ENCODE measurements at places on chromosomes 1 and 21. TPM values are rescaled to one million over a fixed set of nuclear protein-coding genes. Genes with fewer than 3 reads are reported as not detected.

Gene PLA2G2D
- not detected for total RNA-seq

Gene AMPD1
- total RNA-seq: not detected

Gene MANEAL
- 0.28 TPM for total RNA-seq

Gene GPR52
- total RNA-seq: 0.90 TPM

Gene SPRR2F
- not detected for total RNA-seq

Gene PROX1
- 0.28 TPM for total RNA-seq

Gene USH2A
- under 0.01 TPM for total RNA-seq

Gene BTBD8
- total RNA-seq: 3.6 TPM

Gene PUM1
- 71.9 TPM for total RNA-seq

Gene PRR9
- total RNA-seq: not detected

DNA sequence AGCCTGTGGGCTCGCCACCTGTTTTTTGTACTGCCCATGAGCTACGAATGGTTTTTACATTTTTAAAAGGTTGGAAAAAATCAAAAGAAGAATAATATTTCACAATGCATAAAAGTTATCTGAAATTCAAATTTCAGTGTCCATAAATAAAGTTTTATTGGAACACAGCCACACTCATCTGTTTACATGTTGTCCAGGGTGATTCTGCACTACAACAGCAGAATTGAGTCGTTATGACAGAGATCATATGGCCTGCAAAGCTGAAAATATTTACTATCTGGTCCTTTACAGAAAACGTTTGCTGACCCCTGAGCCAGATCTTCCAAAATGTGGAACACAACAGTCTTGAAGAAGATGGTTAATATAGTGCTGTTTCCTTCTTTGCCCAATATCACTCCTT is 89.4 kb downstream of the TM2D1 start:
- DNase-seq: no peak

- no peak for DNase-seq
These were observed 124.2 kb downstream of the LIPI start for GRCh38 chr21:14086553-14086952.

- no peak for DNase-seq
These were observed 184.9 kb upstream of the ATP1B1 start for GRCh38 chr1:168921629-168922028.

- DNase-seq: no peak
These were observed 2.9 kb upstream of the KIF17 start for GRCh38 chr1:20720631-20721091.

DNA sequence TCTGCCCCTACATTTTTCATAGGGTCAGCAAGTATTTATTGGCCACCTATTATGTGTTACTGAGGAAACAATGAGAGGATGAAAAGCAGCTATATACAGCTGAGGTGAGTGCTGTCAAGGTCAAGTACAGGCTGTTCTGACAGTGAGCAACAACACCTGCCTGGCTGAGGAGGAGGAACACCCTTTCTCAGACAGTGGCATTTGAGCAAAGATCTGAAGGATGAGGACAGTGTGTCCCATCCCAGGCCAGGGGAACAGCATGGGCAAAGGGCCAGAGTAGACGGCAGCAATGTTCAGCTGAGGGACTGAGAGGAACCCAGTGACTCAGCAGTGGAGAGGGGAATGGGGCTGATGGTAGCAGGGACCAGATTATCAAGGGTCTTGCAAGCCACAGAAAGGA is 101.0 kb downstream of the ELAVL4 start:
- no peak for DNase-seq

- DNase-seq: no peak
These were observed 70.5 kb upstream of the PGD start for GRCh38 chr1:10328180-10328963.

DNA sequence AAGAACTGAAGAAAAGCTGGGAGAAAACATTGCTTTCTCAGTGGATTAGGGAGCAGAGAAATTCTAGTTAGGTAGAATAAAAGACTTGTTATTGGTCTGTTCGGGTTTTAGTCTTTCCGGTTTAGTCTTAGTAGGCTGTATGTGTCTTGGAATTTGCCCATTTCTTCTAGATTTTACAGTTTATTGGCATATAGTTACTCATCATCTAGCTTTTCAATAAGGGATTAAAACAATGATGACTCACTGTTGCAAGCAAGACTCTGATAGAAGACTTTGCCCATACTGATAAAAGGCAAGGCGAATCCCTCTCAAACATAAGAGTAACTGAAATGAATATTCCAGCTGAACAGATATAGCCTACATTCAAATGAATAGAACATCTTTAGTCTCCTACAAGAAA is 62.3 kb downstream of the GPR137B start:
- peak; percentile 30 for DNase-seq

- no peak for DNase-seq
These were observed 18.1 kb upstream of the LSM10 start for GRCh38 chr1:36415661-36416326.

GRCh38 chr1:46405724-46406123 is 11.6 kb downstream of the FAAH start:
- DNase-seq: no peak

DNA sequence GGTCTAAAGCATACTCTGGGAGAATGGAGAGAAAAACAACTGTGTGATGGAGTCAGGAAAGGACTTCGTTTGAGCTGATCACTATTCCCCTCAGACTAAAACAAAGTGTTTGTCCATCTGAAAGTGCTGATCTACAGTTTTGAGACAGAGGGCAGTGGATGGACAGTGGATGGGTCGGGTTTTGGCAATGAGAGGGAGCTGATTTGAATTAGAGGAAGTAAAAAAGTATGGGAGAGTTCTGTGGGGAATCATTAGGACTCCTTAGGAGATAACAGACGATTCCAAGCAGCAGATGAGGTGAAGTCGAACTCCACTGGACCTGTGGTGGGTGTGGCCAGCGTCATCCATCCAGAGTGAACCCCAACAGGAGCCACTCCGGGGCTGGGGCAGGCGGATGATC is 62.3 kb downstream of the PTGS2 start:
- DNase-seq: no peak

DNA sequence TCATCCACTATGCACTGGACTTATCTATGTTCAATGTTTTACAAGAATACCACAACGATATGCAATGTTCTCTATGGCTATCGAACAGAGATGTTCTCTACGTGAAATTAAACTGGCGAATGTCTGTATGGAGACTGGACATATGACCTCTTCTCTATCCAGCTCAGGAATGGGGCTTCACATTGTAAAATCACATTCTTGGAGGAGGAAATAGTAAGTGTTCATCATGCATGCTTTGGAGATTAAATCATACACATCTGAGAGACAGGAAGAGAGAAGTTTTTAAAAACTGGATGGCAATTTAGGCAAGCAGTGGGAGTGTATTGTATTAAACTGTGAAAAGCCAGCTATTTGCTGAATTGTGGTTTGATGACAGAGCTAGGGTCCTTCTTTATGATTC is 47.9 kb upstream of the RGL1 start:
- DNase-seq: peak; percentile 84
